ENCODE measurements at places on chromosomes 11 and 22.

- DNase-seq = no peak
Measured at GRCh38 chr11:114438303-114438702, 964 bp upstream of the REXO2 start.

- no peak for DNase-seq
Measured at GRCh38 chr11:113457784-113458183, 17.4 kb downstream of the DRD2 start.

- DNase-seq = no peak
Measured at GRCh38 chr11:32081129-32081641, 9.7 kb upstream of the RCN1 start.

- peak; percentile 16 for DNase-seq
Measured at GRCh38 chr22:50014655-50015401, 2.3 kb upstream of the IL17REL start.

GRCh38 chr22:19831016-19831415 is 23.7 kb downstream of the GNB1L start:
- no peak for DNase-seq

DNA sequence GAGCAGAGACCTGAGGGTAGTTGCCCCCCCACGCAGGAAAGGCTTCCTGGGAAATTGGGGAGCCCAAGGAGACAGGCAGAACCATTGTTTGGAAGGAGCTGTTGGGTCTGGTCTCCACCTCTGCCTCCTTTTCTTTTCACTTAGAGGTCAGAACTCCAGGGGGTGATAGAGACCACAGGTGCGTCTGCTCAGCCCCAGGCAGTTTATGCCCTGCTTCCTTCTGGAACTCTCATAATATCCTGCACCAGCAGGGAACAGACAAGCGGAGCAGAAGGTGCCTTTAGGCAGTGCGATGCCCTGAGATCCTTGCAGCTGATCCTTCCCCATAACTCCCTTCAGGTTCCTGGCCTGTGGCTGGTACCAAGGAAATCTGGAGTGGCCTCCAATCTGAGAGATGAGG is 120.2 kb downstream of the NECTIN1 start:
- no peak for DNase-seq

DNA sequence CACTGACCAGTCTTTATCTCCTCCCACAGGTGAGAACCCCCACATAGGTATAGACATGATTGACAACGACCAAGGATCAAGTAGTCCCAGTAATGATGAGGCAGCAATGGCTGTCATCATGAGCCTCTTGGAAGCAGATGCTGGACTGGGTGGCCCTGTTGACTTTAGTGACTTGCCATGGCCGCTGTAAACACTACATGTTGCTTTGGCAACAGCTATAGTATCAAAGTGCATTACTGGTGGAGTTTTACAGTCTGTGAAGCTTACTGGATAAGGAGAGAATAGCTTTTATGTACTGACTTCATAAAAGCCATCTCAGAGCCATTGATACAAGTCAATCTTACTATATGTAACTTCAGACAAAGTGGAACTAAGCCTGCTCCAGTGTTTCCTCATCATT is 76.5 kb downstream of the BTBD10 start:
- no peak for DNase-seq

GRCh38 chr11:45232341-45233080 is 53.6 kb downstream of the SYT13 start:
- DNase-seq = no peak

GRCh38 chr11:64056213-64056785 is 20.6 kb downstream of the FLRT1 start:
- DNase-seq = no peak

DNA sequence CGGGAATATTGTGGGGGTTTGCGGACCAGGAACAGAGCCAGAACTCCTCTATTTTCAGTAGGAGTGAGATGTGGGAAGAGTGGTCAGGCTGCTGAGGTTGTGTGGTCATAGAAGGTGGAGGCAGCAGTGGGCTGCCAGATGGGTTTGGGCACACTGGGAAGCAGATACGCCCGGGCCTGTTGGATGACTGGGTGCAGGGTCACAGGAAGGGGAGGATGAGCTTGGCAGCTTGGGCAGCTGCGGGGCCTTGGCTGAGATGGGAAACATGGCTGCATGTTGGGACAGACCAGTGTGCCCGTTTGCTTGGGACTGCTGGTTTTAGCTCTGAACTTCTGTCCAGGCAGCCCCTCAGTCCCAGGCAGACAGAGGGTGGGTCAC is 11.4 kb downstream of the SHANK3 start:
- no peak for DNase-seq

DNA sequence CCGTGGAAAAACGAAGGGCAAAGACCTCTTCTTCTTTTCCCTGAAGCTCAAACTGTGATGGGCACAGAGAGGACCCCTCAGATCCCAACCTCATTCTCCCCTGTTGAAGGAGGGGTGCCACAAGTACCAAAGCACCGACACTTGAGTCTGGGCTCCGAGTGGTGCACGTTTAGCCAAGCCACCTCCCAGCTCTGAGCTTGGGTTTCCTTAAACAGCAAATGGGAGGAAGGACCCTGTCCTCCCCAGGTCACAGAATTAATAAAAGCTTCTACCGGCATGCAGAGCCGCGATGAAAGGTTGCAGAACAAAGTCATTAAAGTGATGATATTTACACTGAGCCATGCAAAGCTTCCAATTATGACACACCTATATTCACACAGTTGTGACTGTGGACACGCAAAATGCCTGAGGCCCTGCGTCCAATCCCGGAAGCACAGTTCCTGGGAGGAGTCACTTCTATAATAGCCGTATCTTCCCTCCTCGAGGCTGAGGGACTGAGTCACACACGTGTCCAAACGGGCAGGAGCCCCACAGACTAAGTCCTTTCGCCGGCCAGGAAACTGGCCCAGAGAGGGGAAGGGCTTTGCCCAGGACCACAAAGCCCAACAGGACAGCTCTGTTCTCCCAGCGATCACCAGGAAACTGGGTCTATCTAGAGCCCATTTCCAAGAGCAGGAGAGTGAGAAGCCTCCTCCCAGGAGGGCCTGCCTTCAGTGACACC is 922 bp upstream of the CSNK1E start:
- DNase-seq = no peak

DNA sequence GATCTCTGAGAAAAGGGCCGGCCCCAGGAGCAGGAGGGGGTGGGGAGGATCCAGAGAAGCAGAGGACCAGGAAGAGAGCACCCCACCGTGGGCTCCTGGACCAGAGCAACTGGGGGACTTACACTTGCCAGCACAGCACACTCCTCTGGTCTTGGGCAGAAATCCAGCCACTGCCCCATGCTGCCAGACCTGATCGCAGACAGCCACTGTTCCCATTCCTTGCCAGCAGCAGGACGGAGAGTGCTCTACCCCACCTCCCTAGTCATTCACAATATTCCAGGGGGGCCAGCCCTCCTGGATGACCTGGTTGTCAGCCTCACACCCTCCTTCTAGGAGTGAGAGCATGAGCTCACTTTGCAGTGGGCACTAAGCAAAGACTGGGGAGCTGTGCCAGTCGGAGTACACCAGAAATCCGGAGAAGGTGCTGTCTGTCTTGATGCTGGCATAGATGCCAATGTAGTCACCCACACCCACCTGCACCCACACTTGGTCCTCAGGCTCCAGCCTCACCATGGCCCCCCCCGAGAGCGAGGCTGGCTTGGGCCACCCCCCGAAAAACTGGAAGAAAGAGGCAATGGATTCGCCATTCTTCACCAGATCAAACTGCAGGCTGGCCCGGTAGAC is 1.6 kb downstream of the C1QTNF5 start:
- DNase-seq = no peak

- no peak for DNase-seq
Measured at GRCh38 chr11:30585892-30586250, 282 bp downstream of the MPPED2 start.

DNA sequence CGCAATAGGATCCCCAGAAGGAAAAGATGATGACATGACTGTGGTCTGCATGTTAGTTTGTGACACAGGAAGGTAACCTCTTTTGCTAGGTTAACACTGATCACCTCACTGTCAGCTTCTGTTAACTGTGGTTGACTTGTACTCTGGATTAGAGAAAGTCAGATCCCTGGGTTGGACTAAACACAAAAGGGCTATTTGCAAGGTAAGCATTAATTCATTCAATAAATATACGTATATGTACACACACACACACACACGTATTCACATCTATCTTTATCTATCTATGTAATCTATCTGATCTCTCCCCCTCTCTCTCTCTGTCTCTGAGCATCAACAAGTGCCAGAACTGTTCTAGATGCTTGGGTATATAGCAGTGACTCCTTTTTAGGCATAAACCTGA is 136.1 kb upstream of the SNX19 start:
- no peak for DNase-seq

DNA sequence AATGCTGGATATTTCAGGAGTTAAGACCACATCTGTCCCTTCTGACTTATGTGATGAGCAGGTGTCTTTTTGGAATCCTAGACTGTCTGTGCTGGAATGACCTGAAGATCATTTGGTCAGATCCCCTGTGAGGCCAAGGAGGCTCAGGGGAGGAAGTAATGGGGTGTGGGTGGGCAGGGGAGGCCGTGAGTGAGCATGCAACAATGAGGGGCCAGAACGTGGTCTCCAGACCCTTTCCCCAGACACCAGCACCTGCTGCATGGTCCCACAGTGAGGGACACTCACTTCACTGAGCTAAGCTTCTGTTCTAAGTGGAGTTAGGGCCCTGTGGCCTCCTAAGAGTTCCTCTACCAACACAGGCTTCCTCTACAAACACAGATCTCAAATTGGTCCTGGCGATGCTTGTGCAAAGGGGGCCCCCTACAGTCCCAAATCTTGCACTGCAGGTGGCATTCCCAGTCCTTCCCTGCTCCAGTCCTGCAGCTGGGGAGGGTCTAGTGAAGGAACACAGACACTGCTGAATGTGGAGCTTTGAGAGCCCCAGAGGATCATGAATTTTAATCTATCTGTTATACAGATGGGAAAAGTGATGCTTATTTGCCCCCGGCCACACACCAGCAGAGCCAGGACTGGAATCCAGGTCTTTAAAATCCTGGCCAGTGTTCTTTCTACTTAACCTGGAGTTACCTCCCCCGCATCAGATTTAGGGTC is 7.4 kb downstream of the USP2 start:
- DNase-seq = peak; percentile 29

- no peak for DNase-seq
Measured at GRCh38 chr11:18010121-18010670, 2.7 kb downstream of the SERGEF start.

DNA sequence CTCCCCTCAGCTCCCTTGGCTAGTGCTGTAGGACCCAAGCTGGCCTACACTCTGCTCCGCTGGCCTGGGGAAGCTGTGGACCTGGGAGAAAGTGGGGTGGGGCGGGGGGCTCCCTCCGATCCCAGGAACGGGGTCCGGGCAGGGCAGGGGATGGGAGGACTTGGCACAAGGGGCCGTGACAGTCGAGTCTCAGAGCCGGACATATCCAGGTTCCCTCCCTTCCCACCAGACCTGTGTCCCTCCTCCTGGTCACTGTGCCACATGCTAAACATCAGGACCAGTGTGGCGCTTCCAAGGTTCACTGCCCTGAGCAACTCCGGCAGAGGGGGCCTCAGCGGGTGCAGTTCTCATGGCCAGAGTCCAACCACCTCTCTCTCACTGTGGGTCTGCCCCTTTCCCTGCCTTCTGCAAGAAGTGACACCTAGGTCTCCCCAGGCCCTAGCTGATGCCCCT is 2.0 kb downstream of the DUSP8 start:
- DNase-seq = no peak

DNA sequence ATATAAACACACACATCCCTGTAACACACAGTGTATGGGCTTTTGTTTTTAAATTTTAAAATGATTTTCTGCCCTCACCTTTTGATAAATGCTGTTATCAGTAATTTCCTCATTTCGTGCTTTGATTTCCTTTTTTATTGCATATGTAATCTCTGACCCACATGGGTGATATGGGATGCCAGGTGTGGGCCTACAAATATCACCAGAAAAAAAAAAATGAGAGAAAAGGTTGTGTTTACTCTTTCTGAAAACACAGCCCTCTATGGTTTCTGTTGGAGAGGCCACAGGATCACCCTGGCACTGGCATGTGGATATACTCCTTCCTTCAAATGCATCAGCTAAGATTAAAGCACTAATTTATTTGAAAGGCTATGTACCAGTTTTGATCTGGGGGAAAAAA is 17.0 kb downstream of the DRD2 start:
- no peak for DNase-seq

- no peak for DNase-seq
Measured at GRCh38 chr11:103079833-103080232, 12.1 kb downstream of the DCUN1D5 start.

GRCh38 chr11:102153082-102153481 is 42.8 kb downstream of the YAP1 start:
- no peak for DNase-seq

DNA sequence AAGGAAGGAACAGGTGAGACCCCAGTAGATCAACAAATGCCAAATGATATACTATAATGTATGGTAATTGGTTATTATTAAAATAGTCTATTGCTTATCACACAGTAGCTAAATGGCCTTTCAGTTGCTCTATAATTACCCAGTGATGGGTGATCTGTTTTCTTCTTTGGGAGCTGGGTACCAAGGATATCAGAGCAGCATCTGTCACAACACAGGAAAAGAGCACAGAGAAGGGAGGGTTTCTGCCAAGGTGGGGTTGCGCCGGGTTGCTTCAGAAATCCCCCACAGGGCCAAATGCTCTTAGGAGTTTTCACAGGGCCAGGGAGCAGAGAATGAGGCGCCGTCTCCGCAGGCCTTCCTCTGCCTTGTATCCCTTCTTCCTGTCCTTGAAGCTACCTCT is 469.4 kb downstream of the INSC start:
- DNase-seq = no peak

- no peak for DNase-seq
Measured at GRCh38 chr11:73932781-73933180, 18.0 kb upstream of the DNAJB13 start.

- no peak for DNase-seq
Measured at GRCh38 chr22:22930222-22930497, 42.5 kb downstream of the IGLL5 start.

GRCh38 chr11:112844517-112844916 is 116.7 kb upstream of the NCAM1 start:
- no peak for DNase-seq

DNA sequence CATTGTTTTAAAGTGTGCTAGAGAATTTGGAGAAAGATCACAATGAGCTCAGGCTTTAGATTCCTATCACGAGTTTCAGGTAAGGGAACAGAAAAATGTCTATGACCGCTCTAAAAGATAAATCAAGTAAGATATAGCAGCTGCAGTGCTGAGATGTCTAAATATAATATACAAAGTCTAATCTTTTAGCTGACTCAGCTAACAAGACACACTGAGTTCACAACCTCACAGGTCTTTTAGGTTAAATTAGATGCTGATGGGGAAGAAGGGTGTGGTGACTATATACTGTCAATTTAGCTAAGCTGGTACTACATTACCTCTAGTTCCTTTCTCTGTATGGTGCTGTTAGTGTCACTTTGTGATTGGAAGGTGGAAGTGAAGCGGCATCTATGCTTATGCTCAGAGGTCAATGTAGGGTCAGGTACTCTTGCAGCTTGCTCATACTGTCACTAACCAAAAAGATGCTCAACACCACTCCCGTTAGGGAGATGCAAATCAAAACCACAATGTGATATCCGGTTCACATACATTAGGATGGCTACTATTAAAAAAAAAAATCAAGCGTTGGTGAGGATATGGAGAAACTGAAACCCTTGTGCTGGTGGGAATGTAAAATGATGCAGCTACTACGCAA is 283.5 kb downstream of the SWAP70 start:
- no peak for DNase-seq

Measured in activated naive CD4-positive, alpha-beta T cell treated with anti-CD3 and anti-CD28 coated beads, Interleukin-2, amount 50 U/mL, for 16 hours (primary cell).